ENCODE measurements at places on chromosomes 1 and 21.
A peak's percentile ranks its signal among the peaks of the same experiment; 100 is the strongest.

GRCh38 chr1:234586892-234587485 is 23.0 kb downstream of the IRF2BP2 start:
- no peak for DNase-seq

- DNase-seq = no peak
These were observed 54.9 kb downstream of the ADAMTS1 start for GRCh38 chr21:26790296-26790695.

DNA sequence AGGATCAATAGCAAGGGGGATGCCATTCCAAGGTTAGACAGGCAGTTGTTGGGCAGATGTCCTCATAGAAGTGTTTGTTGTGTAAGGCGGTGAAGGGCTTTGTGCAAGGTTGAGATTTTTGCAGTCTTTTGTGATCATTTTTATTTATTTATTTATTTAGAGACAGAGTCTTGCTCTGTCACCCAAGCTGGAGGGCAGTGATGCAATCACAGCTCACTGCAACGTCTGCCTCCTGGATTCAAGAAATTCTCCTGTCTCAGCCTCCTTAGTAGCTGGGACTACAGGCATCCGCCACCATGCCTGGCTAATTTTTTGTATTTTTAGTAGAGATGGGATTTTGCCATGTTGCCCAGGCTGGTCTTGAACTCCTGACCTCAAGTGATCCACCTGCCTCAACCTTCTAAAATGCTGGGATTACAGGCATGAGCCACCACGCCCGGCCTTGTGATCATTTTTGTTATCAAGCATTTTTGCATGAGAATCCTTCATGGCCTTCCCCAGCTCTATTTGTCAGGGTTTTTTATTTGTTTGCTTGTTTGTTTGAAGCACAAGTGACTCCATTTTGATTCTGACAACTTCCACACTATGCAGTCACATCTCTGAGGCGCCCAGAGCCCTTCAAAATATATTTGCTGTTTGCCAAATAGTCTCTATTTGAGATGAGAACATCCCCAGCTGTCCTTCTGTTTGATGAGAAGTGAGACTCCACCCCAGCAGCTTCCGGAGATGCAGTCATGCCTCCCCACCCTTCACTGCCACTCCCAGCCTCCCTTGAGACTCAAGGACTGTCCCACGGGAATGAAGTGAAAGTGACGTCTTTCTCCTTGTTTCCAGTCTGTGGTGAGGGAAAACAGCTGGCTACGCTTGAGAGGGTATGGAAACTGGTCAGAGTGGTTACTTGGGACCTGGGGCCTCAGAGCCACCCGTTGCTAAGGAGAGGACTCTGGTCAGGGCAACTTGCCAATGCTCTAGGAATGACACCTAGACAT is 38.0 kb downstream of the TMEM50B start:
- DNase-seq = no peak

- no peak for DNase-seq
These were observed 31.4 kb upstream of the ACTL8 start for GRCh38 chr1:17723684-17724083.

GRCh38 chr1:214525535-214526019 is 25.8 kb downstream of the PTPN14 start:
- no peak for DNase-seq

DNA sequence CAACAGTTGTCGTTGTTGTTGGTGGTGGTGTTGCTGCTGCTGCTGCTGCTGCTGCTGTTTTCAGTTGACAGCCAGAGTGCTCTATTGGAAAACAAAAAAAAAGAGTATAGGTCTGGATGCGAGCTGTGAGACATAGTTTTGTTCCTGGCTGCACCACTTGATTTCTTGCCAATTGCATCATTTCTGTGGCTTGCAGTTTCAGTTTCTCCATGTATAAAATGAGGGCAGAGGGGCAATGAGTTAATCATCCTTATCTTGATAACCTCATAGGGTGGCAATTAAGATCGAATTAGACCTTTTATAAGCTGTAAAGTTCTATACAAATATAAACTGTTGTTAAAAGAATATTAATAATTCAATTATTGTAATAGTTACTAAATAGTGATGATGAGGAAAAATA is 156.7 kb downstream of the DMRTA2 start:
- DNase-seq = no peak

DNA sequence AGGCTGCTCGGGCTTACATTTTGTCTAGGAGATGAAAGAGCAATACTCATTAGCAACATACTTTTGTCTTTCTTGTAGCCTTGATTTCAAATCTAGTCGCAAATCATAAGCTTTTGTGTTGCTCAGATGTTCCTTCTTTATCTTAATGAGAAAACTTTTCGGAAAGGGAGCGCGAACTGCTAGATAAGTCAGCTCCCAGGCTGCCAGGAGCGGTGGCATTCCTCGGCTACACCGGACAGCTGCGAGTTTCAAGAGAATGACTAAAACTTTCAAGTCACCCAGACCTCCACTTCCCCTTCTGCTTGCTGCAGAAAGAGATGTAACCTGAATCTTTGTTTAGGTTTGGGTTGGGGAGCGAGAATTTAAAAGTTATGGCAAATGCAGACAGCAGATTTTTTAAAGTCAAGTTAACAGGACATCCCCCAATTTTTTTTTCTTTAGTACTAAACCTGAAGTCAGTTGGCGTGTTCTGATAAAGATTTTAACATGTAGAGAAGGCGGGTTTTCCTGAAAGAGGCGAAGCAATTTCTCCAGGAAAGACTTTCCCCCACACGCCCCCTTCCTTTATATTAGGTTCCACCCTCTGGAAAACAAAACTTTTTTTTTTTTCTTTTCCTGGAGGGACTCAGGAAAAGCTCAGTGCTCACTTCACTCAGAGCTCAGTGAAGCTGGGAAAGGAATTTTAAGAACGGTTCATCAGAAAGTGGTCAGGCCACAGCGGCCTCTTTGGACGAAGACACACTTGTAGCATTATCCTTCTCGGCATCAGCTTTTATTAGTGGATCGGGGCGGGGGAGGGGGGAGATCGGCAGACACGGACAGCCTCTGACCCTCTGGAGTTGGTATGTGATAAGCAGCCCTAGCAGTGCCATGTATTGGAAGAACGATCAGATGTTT is at the start of gene LHX8:
Gene LHX8, plus strand, starts transcription at position 639 of the 897 bp plus-strand sequence. CDS start 2,227 bp downstream, outside the sequence.
- DNase-seq = no peak

GRCh38 chr1:166164646-166164994 is 2.2 kb downstream of the FAM78B start:
- DNase-seq = no peak

DNA sequence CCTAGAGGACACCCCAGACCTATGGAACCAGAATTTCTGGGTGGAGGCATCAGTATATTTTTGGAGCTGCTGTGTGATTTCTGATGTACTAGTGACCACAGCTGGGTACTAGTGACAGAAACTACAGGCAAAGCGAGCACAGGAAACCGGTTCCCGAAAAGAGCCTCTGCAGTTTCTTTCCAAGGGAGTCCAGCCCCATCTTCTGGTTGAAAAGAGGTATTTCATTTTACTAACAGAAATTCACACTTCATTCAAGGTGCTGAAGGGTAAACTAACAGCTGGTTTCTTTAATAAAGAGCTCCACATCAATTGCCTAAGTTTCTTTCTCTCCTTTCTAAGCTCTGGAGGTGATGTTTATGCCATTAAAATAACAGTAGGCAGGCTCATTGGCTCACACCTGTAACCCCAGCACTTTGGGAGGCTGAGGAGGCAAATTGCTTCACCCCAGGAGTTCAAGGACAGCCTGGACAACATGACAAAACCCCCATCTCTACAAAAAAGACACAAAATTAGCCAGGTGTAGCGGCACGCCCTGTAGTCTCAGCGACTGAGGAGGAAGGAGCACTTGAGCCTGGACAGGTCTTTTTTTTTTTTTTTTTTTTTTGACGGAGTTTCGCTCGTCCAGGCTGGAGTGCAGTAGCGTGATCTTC is 22.0 kb downstream of the THAP3 start:
- no peak for DNase-seq

DNA sequence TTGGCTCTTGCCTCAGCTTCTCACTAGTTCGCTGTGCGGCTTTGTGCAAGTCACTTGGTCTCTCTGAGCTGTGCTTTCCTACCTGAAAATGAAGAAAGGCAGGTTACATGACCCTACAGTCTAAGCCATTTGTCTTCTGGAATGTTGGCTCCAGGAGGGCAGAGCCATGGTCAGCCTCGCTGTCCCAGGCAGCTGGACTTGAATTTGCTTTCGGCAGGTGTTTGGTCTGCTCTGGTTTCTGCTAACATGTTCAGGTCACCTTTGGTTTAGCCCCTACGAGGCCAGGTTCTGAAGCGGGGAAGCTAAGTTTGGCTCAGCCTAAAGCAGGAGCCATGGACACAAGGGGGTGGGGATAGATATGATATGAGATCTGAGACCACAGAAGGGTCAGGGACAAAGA is 19.1 kb downstream of the LRRC38 start:
- DNase-seq = no peak

DNA sequence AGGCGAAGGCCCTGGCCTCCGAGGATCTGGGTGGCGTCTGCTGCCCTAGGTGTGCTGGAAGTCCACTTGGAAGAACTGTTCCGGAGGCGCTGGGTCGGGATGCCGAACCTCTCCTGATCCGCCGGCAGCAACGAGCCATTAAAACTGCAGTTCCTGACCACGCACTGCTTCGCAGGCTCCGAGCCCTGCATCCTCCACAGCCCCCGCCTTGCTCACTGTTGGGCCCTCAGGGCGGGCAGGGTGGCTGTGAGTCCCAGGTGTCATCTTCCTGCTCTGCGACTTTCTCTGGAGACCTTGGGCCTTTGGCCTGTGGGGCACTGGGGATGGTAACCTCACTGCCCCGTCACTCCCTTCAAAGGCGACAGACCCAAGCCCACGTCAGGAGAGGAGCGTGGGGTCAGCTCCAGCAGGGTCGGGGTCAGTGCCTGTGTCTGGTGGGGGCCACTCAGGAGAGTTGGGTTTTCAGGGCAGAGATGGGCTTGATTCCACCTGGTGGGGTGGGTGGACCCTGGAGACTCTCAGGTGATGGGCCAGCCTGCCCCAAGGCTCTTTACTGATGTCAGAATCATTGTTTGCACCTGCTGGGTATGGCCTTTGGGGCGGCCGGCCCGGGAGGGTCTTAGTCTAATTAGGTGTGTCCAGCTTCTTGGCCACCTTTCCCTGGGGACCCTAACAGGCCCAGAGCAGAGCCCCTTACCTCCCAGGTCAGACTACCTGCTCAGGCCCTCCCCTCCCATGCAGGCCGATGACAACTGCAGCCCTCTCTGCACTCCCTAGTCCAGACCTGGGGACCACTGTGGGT is 3.1 kb downstream of the PRXL2B start:
- no peak for DNase-seq

- no peak for DNase-seq
These were observed 87.8 kb downstream of the PTPN14 start for GRCh38 chr1:214463596-214463995.

DNA sequence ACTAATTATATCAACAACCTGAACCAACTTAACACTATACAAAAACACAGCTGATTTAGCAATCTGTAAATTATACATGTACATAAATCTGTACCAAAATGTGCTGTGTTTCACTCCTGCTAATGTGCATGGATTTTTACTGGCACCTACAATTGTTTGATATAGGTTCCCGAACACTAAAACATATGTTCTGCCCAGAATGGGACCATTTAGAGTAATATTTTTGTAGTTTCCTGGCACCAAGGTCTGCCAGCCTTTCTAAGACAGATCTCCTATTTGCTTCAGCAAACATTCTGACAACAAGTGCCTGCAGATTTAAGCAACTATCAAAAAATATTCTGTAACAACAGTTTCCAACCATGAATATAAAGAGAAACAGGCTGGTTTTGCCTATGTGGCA is 4.2 kb downstream of the KCNH1 start:
- DNase-seq = no peak

DNA sequence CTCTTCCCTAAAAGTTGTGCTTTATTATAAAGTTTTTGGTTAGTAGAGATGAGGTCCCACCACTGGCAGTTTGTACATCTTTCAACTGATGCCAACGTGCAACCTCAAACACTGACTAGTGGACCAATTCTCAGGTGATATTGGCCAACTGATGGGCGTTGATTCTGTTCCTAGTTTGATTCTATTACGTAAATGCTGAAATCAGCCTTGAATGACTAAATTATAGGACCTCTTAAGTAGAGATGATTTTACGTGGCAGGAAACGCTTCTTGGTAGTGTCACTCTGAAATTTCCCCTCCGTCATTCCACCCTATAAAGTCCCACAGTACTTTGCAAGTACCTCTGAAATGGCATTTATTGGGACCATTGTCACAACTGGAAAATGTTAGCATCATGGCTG is 8.8 kb upstream of the FNDC7 start:
- peak; percentile 22 for DNase-seq

DNA sequence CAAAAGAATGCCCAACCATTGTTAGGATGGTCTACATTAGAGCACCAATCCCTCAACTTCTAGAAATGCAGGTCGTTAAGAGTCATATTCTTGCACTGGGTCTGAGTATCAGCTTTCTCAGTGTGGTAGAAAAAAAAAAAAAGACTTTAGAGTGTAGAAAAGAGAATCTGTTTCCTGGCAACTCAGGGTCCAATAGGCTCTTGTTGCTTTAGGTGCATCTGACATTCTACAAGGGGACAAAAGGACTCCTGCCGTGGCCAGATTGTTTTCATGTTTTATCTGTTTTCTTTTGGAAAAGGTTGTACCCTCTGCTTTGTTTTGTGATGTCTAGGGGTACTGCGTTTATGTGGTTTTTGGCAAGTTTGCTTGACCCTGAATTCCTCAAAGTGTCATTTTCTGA is 105.4 kb upstream of the KCNK2 start:
- DNase-seq = no peak

- DNase-seq = no peak
These were observed 7.0 kb downstream of the TCEA3 start for GRCh38 chr1:23417570-23417969.

GRCh38 chr1:109341944-109342930 is 35.4 kb upstream of the MYBPHL start:
- no peak for DNase-seq

GRCh38 chr1:156160743-156161171 is 7.4 kb downstream of the SEMA4A start:
- peak; percentile 74 for DNase-seq

DNA sequence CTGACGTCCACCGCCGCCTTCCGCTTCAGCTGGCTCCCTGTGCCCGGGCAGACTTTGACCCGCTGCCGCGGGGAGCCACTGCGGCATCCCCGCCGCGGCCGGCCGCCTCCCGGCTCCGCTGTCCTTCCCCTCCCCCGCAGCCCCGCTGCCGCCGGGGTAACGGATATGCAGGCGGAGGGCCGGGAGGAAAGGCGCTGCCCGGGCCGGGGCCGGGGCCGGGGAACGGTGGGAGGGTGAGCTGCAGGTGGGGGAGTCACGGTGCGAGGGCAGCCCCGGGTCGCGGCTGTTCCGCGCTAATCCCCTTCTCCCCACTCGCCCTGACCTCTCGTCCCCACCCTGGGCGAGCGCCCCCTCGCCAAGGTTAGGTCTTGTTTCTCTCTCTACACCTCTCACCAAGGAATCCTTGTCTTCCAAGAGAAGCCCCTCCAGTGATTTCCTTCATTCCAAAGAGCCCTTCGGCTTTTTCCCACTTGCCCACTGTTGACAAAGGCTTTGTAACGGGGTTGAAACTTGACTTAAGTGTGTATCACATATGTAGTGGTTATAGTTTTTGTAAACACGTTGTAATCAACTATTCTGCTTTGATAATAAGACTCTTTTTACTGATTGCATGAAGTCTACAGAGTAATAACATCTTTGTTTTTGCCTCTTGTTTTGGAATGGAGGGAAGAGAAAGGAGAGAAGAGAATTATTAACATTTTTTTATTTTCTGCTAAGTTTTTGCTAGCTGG is 669 bp downstream of the XPR1 start:
- DNase-seq = peak; percentile 33
